ENCODE measurements at places on chromosomes 3 and 15. TPM values are rescaled to one million over a fixed set of nuclear protein-coding genes. Genes with fewer than 3 reads are reported as not detected.

- peaks cover 32% of the 10 kb centered on the region for H3K4me1 ChIP-seq
- H3K27ac ChIP-seq: peak overlapping the region; percentile 36
- no peaks in the 10 kb centered on the region for H3K27me3 ChIP-seq
- peak overlapping the region; percentile 39 for H3K4me3 ChIP-seq
- H3K36me3 ChIP-seq: no peaks in the 10 kb centered on the region
- peak; percentile 60 for DNase-seq
These were observed 51.7 kb downstream of the CLDN11 start for GRCh38 chr3:170470063-170471016.

GRCh38 chr15:32993285-32993684 is 201.2 kb downstream of the FMN1 start:
- H3K27me3 ChIP-seq: no peaks in the 10 kb centered on the region
- no peaks in the 10 kb centered on the region for H3K36me3 ChIP-seq

DNA sequence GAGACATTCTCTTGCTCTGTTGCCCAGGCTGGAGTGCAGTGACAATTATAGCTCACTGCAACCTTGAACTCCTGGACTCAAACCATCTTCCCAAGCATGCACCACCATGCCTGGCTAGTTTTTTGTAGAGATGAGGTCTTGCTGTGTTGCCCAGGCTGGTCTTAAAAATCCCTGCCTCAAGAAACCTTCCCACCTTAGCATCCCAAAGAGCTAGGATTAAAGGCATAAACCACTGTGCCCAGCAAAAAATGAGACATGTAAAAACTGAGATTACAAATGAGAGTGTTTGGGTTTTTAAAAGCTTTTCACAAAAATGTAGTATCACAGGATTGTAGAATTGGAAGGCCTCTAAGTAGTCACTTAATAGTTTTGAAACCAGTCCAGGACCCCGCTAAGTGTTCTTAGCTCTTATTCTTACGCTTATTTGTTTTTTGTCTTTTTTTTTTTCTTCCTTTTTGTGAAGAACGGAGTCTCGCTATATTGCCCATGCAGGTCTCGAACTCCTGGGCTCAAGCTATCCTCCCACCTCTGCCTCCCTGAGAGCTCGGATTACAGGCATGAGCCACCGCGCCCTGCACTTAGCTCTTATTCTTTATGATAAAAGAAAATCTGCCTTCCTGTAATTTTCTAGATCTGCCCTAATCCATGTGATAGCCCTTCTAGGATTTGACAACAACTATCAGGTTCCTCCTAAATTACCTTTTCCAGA is 31.5 kb downstream of the KLHL18 start:
- 0 out of 2 replicates have a peak, but pooled peaks cover 4% of the 10 kb centered on the region for H3K4me1 ChIP-seq
- DNase-seq: no peak
- no peak overlapping the region for H3K27ac ChIP-seq
- no peak overlapping the region for H3K4me3 ChIP-seq

DNA sequence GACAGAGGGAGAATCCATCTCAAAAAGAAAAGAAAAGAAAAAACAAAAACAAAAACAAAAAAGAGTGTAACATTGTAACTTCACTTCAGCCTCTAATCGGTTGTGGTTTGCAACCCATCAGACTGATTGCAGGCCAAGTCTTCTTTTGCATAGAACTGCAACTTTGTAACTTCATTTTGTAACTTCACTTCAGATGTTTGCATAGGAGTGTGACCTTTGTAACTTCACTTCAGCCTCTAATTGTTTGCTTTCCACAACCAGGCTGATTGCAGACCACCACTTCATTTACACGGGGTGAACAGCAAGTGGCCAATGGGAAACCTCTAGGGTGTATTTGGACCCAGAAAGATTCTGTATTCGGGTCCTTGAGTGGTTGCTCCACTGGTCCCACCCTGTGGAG is 79.1 kb upstream of the CHMP2B start:
- H3K27me3 ChIP-seq: no peaks in the 10 kb centered on the region
- no peaks in the 10 kb centered on the region for H3K36me3 ChIP-seq
- no peaks in the 10 kb centered on the region for H3K4me1 ChIP-seq
- no peak overlapping the region for H3K4me3 ChIP-seq
- no peak overlapping the region for H3K27ac ChIP-seq
- no peak for DNase-seq

- no peaks in the 10 kb centered on the region for H3K4me1 ChIP-seq
- H3K27me3 ChIP-seq: no peaks in the 10 kb centered on the region
- H3K4me3 ChIP-seq: no peak overlapping the region
- no peak overlapping the region for H3K27ac ChIP-seq
- H3K36me3 ChIP-seq: no peaks in the 10 kb centered on the region
- DNase-seq: no peak
These were observed 146.1 kb upstream of the BCHE start for GRCh38 chr3:165983284-165983683.

GRCh38 chr15:67803996-67804843 is 21.1 kb upstream of the SKOR1 start:
- no peak overlapping the region for H3K4me3 ChIP-seq
- no peaks in the 10 kb centered on the region for H3K27me3 ChIP-seq
- no peaks in the 10 kb centered on the region for H3K4me1 ChIP-seq
- no peak overlapping the region for H3K27ac ChIP-seq

The IQCF5 gene
- not detected for total RNA-seq

The PLSCR2 gene
- total RNA-seq: not detected

The PIGZ gene
- total RNA-seq: 3.9 TPM

The FGF12 gene
- not detected for total RNA-seq
